ENCODE measurements at places on chromosomes 2 and 18. TPM values are rescaled to one million over a fixed set of nuclear protein-coding genes. Genes with fewer than 3 reads are reported as not detected.
A peak's percentile ranks its signal among the peaks of the same experiment; 100 is the strongest.

- peaks cover 1% of the 10 kb centered on the region for H3K36me3 ChIP-seq
- no peak overlapping the region for H3K4me3 ChIP-seq
- H3K4me1 ChIP-seq = peaks cover 1% of the 10 kb centered on the region
- no peaks in the 10 kb centered on the region for H3K27me3 ChIP-seq
- DNase-seq = no peak
Observed at GRCh38 chr2:8337321-8337720, 344.5 kb upstream of the ID2 start.

Gene SH3BP4
- total RNA-seq = 49.0 TPM

Gene CCDC121
- 5.6 TPM for total RNA-seq

Gene C2orf72
- 11.1 TPM for total RNA-seq

- H3K4me1 ChIP-seq = peaks cover 12% of the 10 kb centered on the region
- no peaks in the 10 kb centered on the region for H3K36me3 ChIP-seq
- H3K27ac ChIP-seq = no peak overlapping the region
- DNase-seq = no peak
- no peak overlapping the region for H3K4me3 ChIP-seq
- peaks cover 59% of the 10 kb centered on the region for H3K27me3 ChIP-seq
Observed at GRCh38 chr2:120787822-120788700, 52.4 kb downstream of the GLI2 start.

DNA sequence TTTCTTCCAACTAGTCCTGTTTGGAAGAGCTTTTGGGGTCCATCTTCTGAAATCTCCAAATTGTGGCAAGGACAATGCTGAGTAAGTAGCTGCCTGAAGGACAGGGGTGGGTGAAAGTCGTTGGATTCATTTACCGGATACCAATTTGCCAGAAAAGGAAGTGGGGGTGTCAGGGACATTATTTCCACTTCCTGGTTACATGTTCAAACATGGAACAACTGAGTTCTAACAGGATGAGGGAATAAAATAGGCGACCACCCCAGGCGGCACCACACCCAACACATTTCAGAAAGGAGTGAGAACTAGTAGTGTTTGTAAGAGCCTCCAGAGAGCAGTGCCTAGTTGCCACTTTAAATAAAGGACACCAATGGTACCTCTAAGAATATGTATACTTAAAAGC, 158.6 kb upstream of the SERTAD2 start:
- H3K4me3 ChIP-seq = no peak overlapping the region
- H3K4me1 ChIP-seq = peaks cover 12% of the 10 kb centered on the region
- no peak for DNase-seq

DNA sequence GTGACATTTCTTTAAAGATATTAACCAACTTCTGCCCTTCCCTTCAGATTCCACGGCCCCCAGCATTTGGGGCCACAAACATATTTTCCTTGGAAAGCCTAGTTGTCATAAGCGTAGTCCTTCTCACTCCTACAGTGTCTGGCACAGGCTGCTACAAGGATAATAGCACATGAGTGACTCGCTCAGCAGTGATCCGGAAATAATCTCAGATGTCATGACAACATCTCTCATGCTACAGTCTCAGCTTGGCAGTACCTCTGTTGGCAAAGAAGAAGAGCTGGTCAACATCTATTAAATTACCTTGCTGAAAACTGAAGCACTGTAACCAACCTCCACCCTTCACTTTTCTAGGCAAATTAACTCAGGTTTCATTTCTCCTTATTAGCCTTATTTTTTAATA, 351.7 kb downstream of the RAD51AP2 start:
- DNase-seq = no peak
- H3K36me3 ChIP-seq = no peaks in the 10 kb centered on the region
- no peak overlapping the region for H3K27ac ChIP-seq
- H3K4me1 ChIP-seq = no peaks in the 10 kb centered on the region
- peaks cover 6% of the 10 kb centered on the region for H3K27me3 ChIP-seq

Gene COL3A1
- total RNA-seq = 30.4 TPM

DNA sequence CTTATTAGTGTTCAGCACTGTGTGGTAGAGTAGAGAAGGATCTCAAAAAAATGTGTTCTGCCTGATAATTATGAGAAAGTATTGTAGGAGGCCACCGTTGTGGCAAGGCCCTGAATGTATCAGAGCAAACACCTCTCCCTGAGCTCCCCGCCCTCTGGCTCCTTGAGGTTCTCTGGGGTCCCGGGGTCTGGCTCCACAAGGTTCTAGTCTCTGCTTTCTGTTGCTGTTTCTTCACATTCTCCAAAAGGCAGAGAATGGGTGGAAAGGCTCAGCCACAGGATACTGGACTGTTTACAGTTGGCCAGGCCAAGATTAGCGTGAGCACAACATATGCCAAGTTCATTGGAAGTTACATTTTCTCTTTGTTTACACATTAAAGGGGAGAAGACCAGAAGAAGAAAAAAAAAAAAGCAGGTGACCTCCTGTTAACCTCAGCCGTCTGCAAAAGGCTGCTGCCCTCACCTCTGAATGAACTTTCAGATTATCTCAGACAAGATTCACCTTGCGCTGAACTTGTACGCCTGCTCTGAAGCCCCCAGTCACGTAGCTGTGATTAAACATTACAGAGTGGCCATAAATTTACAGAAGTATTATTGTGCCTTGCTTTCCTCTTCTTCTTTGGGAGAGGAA, 56.6 kb upstream of the CYP26B1 start:
- peak overlapping the region; percentile 88 for H3K27ac ChIP-seq
- H3K27me3 ChIP-seq = no peaks in the 10 kb centered on the region
- peaks cover 39% of the 10 kb centered on the region for H3K4me1 ChIP-seq
- no peak for DNase-seq
- H3K36me3 ChIP-seq = no peaks in the 10 kb centered on the region

GRCh38 chr2:7427293-7428060, 510.3 kb downstream of the RNF144A start:
- peaks cover 36% of the 10 kb centered on the region for H3K27me3 ChIP-seq
- H3K36me3 ChIP-seq = no peaks in the 10 kb centered on the region
- no peak overlapping the region for H3K27ac ChIP-seq
- peaks cover 12% of the 10 kb centered on the region for H3K4me1 ChIP-seq
- H3K4me3 ChIP-seq = no peak overlapping the region

Gene SNED1
- 2.5 TPM for total RNA-seq

GRCh38 chr18:38868757-38869156, 1303.2 kb upstream of the CELF4 start:
- DNase-seq = no peak
- H3K4me1 ChIP-seq = peaks cover 1% of the 10 kb centered on the region
- no peak overlapping the region for H3K4me3 ChIP-seq
- H3K27me3 ChIP-seq = no peaks in the 10 kb centered on the region
- H3K27ac ChIP-seq = no peak overlapping the region
- H3K36me3 ChIP-seq = no peaks in the 10 kb centered on the region

GRCh38 chr2:61763605-61764034, 90.2 kb downstream of the FAM161A start:
- peak overlapping the region; percentile 100 for H3K27ac ChIP-seq
- peaks cover 3% of the 10 kb centered on the region for H3K4me1 ChIP-seq
- peaks cover 4% of the 10 kb centered on the region for H3K36me3 ChIP-seq
- H3K27me3 ChIP-seq = peaks cover 2% of the 10 kb centered on the region

Gene C2orf66
- 0.38 TPM for total RNA-seq

GRCh38 chr2:42859006-42859552, 66.7 kb upstream of the HAAO start:
- H3K36me3 ChIP-seq = no peaks in the 10 kb centered on the region
- peak; percentile 80 for DNase-seq
- peaks cover 6% of the 10 kb centered on the region for H3K4me1 ChIP-seq
- no peak overlapping the region for H3K4me3 ChIP-seq
- no peak overlapping the region for H3K27ac ChIP-seq

Gene STARD6
- not detected for total RNA-seq

DNA sequence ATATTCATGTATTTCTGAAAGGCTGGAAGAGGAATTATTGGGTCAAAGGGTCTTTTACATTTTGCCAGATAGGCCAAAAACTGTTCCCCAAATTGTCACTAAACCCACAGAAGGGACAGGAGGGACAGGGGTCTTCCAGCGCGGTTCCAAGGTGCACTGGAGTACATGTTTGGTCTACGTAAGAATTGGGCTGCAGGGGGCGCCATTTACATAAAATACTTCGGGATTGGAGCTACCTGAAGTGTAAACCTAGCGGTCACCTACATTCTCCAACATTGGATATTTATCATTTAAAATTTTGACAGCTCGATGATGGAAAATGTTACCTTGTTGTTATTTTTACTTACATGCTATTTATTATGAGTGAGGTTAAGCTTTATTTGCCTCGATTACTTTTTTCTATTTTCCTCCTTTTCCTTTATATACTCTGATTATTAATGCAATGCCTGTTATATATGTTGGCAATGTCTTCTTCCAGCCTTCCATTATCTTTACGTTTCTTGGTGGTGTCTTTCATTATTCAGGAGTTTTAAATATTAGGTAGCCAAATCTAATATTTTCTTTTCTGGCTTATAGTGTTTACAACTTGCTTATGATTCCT, 43.0 kb upstream of the RAB6C start:
- H3K27ac ChIP-seq = no peak overlapping the region
- H3K4me1 ChIP-seq = peaks cover 7% of the 10 kb centered on the region
- no peaks in the 10 kb centered on the region for H3K36me3 ChIP-seq

DNA sequence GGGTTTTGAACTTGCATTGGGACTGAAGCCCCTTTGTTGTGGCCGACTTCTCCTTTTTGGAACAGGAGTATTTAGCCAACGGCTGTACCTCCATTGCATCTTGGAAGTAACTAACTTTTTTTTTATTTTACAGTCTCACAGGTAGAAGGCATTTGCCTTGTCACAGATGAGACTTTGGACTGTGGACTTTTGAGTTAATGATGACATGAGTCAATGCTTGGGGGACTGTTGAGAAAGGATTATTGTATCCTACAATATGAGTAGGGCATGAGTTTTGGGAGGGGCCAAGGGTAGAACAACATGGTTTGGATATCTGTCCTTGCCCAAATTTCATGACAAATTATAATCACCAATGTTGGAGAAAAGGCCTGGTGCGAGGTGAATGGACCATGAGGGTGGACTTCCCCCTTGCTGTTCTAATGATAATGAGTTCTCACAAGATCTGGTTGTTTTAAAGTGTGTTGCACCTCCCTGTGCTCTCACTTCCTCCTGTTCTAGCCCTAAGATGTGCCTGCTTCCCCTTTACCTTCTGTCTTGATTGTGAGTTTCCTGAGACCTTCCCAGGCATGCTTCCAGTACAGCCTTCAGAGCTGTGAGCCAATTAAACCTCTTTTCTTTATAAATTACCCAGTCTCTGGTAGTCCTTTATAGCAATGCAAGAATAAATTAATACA, 1269.4 kb upstream of the CHAC2 start:
- no peak overlapping the region for H3K4me3 ChIP-seq
- no peaks in the 10 kb centered on the region for H3K36me3 ChIP-seq
- H3K27ac ChIP-seq = no peak overlapping the region
- H3K27me3 ChIP-seq = no peaks in the 10 kb centered on the region

- no peaks in the 10 kb centered on the region for H3K4me1 ChIP-seq
- no peak overlapping the region for H3K27ac ChIP-seq
- peaks cover 7% of the 10 kb centered on the region for H3K36me3 ChIP-seq
Observed at GRCh38 chr2:128708106-128708816, 389.6 kb upstream of the HS6ST1 start.

GRCh38 chr2:38598200-38598990, 4.3 kb downstream of the HNRNPLL start:
- peaks cover 3% of the 10 kb centered on the region for H3K36me3 ChIP-seq
- no peak for DNase-seq
- no peaks in the 10 kb centered on the region for H3K27me3 ChIP-seq
- peak overlapping the region; percentile 90 for H3K27ac ChIP-seq
- peaks cover 40% of the 10 kb centered on the region for H3K4me1 ChIP-seq

- no peak overlapping the region for H3K27ac ChIP-seq
- no peak overlapping the region for H3K4me3 ChIP-seq
- H3K36me3 ChIP-seq = peaks cover 29% of the 10 kb centered on the region
Observed at GRCh38 chr2:160278101-160278878, 78.2 kb upstream of the ITGB6 start.

Gene LTBP1
- 59.7 TPM for total RNA-seq

Gene DNMT3A
- total RNA-seq = 168 TPM

Gene MOCOS
- total RNA-seq = 2.0 TPM
